ENCODE measurements at places on chromosomes 4 and X.

- no peak for DNase-seq
Measured at GRCh38 chr4:62618042-62618441, 1417.9 kb downstream of the ADGRL3 start.

- no peak for DNase-seq
Measured at GRCh38 chr4:52051213-52051614, at the start of gene SPATA18. TSS of gene SPATA18 (plus strand) at chr4:52051304. CDS start at chr4:52051705, 401 bp downstream.

DNA sequence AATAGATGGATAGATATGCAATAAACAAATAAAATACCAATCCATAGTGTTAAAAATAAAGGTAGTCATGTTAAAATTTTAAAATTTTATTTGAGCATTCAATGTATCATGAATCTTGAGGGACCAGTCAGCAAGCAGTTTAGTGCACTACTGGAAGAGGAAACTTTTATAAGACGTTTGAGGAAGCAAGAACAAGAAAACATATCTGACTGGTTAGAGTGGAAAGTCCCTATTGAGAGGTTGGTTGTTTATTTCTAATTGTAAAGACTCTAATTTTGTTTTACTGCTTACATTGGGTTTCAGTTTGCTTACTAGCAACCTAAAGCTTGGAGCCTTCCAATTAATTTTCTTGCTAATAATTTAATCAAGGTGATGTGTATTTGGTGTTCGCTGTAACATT is 786.2 kb downstream of the RAB28 start:
- no peak for DNase-seq

GRCh38 chr4:99504804-99505502 is 5.9 kb upstream of the C4orf17 start:
- no peak for DNase-seq

- DNase-seq: no peak
Measured at GRCh38 chrX:17403189-17403691, 28.2 kb downstream of the NHS start.

- DNase-seq: no peak
Measured at GRCh38 chr4:110961066-110961465, 338.2 kb upstream of the PITX2 start.

GRCh38 chrX:111837197-111837596 is 38.8 kb upstream of the TRPC5OS start:
- DNase-seq: no peak
